ENCODE measurements at places on chromosomes 11 and 22. TPM values are rescaled to one million over a fixed set of nuclear protein-coding genes. Genes with fewer than 3 reads are reported as not detected.

The SLCO2B1 gene
- 403 TPM for total RNA-seq

The GAB4 gene
- not detected for total RNA-seq

The PRAME gene
- not detected for total RNA-seq

The C1QTNF5 gene
- 95.8 TPM for total RNA-seq

The FXYD6 gene
- total RNA-seq: 16.4 TPM

The SCUBE2 gene
- total RNA-seq: 1.1 TPM

The CHST1 gene
- total RNA-seq: 40.2 TPM

The C11orf97 gene
- not detected for total RNA-seq

The MYRF gene
- not detected for total RNA-seq

The CCDC116 gene
- not detected for total RNA-seq

The NOX4 gene
- 125 TPM for total RNA-seq

DNA sequence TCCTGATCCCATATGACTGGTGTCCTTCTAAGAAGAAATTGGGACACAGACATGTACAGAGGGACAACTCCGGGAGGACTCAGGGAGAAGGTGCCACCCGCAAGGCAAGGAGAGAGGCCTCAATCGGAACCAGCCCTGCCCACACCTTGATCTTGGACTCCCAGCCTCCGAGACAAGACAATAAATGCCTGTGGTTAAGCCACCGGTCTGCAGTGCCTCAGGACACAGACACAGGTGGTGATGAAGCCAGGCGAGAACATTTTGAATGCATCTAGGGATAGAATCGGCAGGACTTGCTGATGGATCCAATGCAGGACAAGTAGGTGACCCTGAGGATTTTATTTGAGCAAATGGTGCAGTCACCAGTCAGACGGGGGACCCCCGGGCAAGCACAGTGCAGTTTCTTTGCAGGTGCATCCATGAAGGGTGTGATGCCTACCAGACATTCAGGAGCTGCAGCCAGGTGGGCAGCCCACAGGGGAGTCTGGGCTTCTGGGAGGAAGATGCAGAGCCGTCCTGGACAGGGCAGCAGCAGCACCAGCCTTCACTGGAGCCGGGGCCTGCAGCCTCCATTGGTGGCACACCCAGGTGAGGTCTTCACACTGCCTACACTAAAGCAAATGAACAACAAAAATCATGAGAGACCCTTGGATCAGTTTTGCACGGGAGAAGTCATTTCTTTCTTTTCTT, 20.2 kb upstream of the SEPTIN5 start:
- DNase-seq: no peak

GRCh38 chr22:28813772-28814518, 13.6 kb upstream of the XBP1 start:
- peak; percentile 15 for DNase-seq

DNA sequence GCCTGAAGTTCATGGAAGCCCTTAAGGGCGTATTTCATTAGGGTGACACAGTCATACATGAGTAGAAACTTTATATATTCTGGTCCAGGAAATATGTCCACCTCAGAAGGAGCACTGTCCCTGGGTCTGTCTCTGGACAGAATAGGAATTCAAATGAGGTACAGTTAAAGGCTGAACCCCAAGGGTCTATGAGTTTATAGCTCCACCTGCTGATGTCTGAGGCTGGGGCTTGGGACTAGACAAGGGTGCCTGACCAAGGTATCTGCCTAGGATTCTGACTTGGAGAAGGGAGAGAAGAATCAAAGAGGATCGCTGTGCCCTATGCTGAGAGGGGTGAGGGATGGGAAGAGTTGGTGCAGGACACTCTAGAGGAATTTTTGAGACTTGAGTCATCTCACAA, 14.9 kb downstream of the HEPHL1 start:
- DNase-seq: no peak

DNA sequence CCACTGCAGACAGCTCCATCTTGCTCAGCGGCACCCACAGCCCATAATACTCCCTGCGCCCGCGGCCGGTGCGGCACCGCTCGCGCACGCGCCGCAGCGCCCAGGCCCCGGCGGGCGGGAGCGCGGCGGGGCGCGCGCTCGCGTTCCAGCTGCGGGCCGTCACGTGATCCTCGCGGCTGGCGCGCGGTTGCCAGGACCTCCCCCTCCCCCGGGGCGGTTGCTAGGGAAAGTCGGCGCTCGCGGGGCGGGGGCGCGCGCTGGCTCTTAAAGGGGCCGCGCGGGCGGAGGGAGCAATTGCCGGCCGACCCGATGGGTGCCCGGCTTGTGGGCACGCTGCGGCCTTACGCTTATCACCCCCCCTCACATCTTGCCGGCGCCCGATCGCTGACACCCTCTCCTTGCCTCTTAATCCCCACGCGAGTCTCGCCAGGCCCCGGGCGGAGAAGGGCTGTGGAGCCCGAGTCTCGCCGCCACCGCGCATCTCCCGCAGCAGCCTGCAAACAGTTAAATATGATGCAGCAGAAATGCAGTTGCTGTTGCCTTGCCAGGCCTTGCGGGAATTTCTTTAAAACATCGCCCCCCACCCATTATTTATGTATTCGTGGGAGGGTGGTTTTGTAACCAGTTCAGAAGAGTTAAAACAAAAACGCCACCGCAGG, at the start of gene CBX6:
Gene CBX6 (minus strand): TSS at position 45 of the 659 bp plus-strand sequence. CDS start 26 bp downstream, at position 19.
- DNase-seq: peak; percentile 73

- no peak for DNase-seq
Observed at GRCh38 chr11:31150841-31151240, 218.7 kb downstream of the DCDC1 start.

DNA sequence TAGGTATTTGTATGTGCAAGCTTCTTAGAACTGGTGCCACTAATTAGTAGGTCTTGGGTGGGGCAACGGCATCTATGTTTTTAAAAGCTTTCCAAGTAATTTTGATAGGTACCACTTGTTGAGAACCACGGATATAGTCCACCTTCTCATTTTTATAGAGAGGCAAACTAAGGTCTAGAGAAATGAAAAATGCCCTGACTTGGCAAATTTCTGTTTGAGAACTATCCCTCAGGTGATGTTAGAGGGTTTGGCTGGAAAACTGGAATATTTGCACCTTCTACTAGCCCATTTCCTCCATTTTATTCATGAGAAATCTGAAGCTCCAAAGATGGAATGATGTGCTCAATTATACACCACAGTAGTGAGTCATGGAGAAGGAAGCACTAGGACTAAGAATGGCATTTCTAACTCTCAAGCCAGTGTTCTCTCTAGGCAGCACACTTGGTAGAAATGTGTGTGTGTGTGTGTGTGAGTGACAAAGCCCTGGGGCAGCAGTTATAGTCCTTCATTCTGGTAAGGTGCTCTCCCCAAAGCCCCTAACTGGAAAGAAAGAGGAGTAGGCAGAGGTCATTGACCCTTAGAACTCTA, 1.8 kb upstream of the TMEM86A start:
- no peak for DNase-seq

DNA sequence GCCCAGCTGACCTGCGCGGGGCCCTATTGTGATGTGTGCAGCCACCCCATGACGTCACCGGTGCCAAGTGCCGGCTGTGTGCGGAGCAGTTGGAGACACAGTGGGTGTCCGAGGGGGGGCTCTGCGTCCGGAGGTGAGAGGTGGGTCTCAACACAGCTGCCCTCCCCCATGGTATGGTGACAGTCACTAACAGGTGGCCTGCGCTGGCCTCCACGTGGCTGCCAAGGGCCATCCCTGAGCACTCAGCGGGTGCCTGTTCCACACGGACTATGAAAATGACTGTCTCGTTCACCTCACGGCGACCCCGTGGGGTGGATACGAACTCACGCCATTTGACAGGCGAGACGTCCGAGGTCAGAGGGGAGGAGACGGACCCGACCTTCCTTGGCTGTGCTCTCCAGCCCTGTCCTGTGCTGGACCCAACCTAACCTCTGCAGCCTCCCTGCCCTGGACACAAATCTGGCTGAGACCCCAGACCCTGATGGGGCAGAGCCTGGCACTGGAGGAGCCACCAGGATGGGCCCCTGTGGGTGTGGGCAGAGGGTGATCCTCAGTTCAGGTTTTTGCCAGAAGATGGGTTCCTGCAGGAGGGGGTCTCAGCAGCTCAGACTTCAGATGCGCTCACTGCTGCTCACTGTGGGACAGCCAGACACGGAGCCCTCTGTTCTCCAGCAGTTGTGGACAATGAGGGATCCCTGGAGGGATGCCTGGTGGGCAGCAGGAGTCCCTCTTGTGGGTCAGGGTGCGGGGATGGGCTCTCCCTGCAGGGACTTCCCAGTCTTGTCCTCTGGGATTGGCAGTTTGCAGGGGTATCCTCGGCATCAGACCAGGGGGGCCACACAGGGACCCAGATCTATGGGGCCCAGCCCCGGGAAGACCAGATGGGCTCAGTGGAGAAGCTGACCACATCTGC, 6.3 kb downstream of the HRAS start:
- DNase-seq: peak; percentile 57

DNA sequence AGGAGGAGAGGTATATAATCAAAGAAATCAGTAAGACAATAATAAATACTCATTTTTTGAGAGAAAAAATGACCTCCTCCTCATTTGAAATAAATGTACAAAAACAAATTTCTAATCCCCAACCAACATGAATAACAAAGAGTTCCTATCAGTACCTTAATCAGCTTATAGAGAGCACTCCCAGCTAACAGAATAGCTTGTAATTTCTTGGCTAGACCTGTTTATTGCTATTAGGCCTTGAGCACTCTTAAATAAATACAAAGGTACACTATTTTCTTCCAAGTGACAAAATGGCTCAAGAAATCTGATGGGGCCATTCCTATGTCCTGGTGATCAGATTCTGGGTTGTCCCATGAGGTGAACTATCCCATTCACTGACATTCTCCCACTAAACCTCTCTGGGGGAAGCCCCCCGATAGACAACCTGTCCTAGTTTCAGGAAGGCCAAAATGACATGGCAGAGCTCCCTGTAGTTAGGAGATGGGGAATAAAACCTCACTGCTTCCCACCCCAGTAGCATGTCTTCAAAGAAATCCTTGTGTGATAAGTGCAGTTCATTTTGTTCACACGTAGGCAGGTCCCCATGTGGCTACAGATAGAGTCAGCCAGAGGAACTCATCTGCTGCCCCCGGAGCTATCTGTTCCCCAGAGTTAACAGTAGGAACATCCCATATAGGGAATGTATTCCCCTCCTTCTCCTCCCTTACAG, 385.7 kb downstream of the SOX6 start:
- DNase-seq: no peak

- no peak for DNase-seq
Observed at GRCh38 chr11:127493330-127494022, 492.9 kb upstream of the KIRREL3 start.

DNA sequence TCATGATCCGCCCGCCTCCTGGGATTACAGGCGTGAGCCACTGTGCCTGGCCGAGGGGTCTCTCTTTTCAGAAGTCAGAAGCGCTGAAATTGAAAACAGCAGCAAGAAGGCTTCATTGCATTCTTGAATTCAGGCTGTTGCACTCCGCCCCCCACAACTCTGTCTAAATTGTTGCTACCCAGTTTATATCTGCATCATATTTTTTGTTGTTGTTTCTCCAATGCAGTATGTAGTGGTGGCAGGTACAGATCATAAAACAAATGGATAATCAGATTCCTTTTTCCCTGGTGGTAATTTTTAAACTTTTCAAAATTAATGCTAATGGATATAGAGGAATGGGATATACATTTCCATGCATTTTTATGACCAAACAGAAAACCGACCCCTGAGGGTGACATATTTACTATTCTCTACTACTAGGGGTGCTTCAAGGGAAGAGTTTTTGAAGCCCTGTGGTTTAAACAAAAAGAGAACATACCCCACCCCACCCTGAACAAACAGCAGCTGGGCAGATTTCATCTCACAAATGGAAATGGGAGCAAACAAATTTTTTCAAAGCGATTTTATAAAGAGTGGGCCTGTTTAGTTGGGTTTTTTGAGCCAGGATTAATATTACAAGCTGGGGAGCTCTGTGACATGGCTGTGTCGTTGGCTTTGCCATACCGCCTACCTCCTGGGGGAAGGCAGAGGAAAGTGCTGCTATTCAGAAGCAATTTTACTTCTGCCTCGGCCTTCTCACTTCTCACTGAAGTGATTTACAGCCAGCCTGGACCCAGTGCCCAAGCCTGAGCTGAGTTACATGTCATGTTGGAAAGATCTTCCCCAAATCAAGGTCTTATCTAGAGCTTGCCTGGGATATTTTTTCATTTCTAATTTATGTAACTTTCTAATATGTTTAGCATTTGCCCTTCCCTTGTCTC, 16.0 kb upstream of the TMA7B start:
- no peak for DNase-seq

- no peak for DNase-seq
Observed at GRCh38 chr22:31569126-31569525, 72.8 kb downstream of the SFI1 start.

DNA sequence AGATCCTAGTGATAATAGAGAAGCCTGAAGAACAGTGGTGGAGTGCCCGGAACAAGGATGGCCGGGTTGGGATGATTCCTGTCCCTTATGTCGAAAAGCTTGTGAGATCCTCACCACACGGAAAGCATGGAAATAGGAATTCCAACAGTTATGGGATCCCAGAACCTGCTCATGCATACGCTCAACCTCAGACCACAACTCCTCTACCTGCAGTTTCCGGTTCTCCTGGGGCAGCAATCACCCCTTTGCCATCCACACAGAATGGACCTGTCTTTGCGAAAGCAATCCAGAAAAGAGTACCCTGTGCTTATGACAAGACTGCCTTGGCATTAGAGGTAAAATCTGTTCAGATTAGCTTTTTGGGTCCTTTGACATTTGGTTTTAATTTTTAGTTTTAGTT, 16.7 kb downstream of the CRKL start:
- DNase-seq: no peak

DNA sequence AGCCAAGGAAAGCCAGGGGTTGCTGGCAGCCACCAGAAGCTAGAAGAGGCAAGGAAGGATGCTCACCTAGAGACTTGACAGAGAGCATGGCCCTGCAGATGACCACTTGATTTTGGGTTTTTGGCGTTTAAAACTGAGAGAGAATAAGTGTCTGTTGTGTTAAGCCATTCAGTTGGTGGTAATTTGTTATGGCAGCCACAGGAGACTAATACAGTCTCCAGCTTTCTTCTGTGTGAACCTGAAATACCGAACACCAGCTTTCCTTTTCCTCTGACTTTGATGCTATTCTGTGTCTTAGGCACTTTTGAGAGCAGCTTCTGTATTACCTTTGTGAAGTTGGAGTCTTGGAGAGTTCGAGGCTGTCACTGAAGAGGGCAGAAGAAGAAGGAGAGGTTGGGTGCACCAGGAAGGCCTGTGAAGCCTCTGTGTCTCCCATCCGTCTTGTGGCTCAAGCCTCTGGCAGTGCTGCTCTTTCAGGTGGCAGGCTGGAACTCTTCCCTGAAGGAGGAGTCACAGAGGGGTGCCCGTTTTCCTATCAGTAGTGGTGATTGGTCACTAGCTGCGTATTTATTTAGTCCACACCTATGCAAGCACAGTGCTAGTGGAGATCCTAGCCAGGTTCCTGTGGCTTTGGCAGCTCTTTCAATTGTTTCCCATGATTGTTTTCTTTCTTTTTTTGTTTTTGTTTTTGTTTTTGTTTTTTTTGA, 2.5 kb downstream of the TBC1D22A start:
- no peak for DNase-seq

GRCh38 chr11:113876074-113876797, 864 bp upstream of the USP28 start:
- no peak for DNase-seq

- no peak for DNase-seq
Observed at GRCh38 chr11:29153078-29153477, 863.8 kb downstream of the KCNA4 start.

Measured in ascending aorta (tissue), 2 donors.